ENCODE measurements at places on chromosomes 4 and X. TPM values are rescaled to one million over a fixed set of nuclear protein-coding genes. Genes with fewer than 3 reads are reported as not detected.

DNA sequence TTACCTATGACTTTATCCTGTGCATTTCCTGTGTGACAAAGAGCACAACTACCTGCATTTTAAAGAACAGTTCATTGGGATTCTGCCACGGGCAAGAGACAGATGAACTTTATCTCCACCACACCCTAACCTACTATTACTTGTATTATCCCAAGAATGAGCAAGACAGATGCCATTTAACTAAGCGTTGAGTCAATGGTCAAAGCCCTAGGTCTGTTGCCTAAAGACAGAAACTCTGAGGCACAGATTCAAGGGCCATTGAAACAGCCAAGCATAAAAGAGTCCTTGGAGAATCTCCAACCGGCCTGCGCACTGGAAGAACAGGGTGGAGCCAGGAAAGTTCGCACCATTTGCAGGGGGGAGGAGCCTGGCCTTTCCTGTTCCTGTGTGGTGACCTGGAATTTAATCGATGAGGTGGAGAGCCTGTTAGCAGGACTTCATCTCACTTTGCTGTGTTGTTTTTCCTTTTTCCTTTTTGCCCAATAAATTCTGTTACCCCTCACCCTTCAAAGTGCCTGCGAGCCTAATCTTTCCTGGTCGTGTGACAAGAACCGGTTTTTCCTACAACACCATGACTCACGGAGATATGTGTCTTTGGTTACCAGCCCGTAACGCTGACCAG is 146.4 kb upstream of the DIAPH2 start:
- H3K4me1 ChIP-seq, result no peaks in the 10 kb centered on the region
- DNase-seq, result no peak
- no peaks in the 10 kb centered on the region for H3K36me3 ChIP-seq
- no peak overlapping the region for H3K4me3 ChIP-seq
- H3K27me3 ChIP-seq, result no peaks in the 10 kb centered on the region

- H3K4me3 ChIP-seq, result no peak overlapping the region
- H3K27ac ChIP-seq, result no peak overlapping the region
- peaks cover 19% of the 10 kb centered on the region for H3K36me3 ChIP-seq
- DNase-seq, result no peak
Observed at GRCh38 chrX:71302461-71303213, 1.1 kb downstream of the ITGB1BP2 start.

DNA sequence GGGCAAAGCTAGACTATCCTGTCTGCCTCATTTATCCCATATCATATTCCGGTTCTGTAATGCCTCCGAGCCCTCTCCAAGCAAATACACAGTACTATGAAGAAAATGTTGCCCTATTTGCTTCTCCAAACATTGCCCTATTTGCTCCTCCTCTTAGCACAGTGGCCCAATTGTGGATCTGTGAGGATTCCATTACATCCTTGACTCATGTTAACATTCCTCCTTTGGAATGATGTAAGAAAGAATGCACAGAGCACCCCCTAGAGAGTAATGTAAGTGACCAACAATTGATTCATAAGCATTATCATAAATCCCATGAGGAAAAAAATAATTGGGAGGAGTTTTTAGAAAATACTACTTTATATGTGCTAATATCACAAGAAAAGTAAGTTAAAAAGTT is 11.3 kb upstream of the BTC start:
- H3K4me3 ChIP-seq, result no peak overlapping the region
- no peaks in the 10 kb centered on the region for H3K27me3 ChIP-seq
- no peak overlapping the region for H3K27ac ChIP-seq
- DNase-seq, result no peak
- H3K4me1 ChIP-seq, result no peaks in the 10 kb centered on the region

Gene ADAMTS3
- total RNA-seq, result not detected

DNA sequence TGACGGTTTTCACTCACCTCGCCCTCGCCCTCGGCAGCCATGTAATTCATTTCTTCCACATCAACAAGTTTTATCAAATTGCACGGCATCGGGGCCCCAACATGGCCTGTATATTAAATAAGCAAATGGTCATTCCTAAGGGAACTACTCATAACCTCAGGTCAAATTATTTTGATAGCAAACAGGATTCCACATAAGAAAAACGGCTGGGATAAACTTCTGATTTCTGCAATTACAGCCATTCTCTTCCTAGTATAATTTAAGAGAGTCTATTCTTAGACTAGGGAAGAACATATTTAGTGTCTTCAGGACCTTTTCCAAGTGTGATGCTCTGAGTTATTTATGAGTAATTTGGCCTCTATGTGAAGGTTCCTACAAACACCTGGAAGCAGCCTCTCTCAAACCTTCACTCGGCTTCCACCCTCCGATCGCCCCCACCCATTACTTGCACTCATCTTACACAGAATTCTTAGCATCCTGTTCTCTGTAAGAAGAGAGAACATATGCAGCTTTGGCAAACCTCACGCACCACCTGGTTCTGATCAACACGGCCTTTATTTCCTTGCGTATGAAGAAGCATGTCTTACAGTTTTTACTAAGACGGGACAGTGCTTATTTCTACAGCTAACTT is 29.4 kb upstream of the CENPU start:
- H3K4me1 ChIP-seq, result peaks cover 15% of the 10 kb centered on the region
- H3K27me3 ChIP-seq, result no peaks in the 10 kb centered on the region
- no peak overlapping the region for H3K4me3 ChIP-seq

- H3K4me3 ChIP-seq, result no peak overlapping the region
- H3K36me3 ChIP-seq, result no peaks in the 10 kb centered on the region
- DNase-seq, result no peak
- no peaks in the 10 kb centered on the region for H3K27me3 ChIP-seq
- H3K4me1 ChIP-seq, result peaks cover 44% of the 10 kb centered on the region
Observed at GRCh38 chrX:39777623-39778025, 320.1 kb downstream of the BCOR start.

Gene STAG2
- 117 TPM for total RNA-seq

DNA sequence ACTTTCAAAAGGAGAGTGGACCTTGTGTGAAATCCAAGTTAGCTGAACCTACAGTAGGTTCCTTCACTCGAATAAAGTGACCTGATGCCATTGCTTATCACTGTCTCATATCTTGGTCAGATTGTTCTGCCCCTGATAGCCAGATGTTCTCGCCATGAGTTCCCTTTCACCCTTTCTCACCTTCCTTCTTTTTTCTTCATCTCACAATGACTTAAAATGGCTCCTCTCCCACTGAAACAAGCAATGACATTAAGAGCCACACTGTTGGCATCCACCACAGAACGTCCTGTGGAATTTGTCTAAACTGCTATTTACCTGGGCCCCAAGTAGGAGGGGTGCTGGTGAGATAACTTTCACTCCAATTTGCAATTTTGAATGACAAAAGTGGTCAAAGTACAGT is 227.6 kb upstream of the PPP1R2C start:
- H3K27ac ChIP-seq, result no peak overlapping the region
- DNase-seq, result no peak
- H3K4me1 ChIP-seq, result no peaks in the 10 kb centered on the region
- H3K36me3 ChIP-seq, result no peaks in the 10 kb centered on the region
- no peaks in the 10 kb centered on the region for H3K27me3 ChIP-seq
- H3K4me3 ChIP-seq, result no peak overlapping the region

Gene TMSB15B
- 6.1 TPM for total RNA-seq

Gene AMOT
- 4.3 TPM for total RNA-seq

GRCh38 chrX:18755651-18756050 is 48.2 kb downstream of the PPEF1 start:
- H3K27me3 ChIP-seq, result no peaks in the 10 kb centered on the region
- H3K36me3 ChIP-seq, result no peaks in the 10 kb centered on the region
- no peak overlapping the region for H3K4me3 ChIP-seq
- no peak for DNase-seq

DNA sequence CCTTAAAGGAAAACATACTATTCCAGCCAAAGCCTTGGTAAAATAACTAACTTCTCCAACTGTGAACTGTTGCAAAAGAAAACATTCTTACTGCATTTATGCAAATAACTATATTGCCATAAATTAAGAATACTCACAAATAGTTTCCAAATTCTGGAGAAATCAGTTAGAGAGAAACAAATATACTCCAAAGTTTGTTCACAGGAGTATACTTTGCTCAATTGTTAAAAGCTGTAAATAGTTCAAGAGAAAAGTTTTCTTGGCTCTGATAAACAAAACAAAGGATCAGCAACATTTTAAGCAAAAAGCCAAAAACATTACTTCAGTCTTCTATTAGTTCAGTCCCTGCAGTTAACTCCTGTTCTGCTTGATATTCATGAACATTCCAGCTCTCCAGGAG is 83.0 kb downstream of the EIF4E start:
- H3K4me3 ChIP-seq, result no peak overlapping the region
- DNase-seq, result no peak
- no peaks in the 10 kb centered on the region for H3K4me1 ChIP-seq
- no peaks in the 10 kb centered on the region for H3K36me3 ChIP-seq
- no peak overlapping the region for H3K27ac ChIP-seq

DNA sequence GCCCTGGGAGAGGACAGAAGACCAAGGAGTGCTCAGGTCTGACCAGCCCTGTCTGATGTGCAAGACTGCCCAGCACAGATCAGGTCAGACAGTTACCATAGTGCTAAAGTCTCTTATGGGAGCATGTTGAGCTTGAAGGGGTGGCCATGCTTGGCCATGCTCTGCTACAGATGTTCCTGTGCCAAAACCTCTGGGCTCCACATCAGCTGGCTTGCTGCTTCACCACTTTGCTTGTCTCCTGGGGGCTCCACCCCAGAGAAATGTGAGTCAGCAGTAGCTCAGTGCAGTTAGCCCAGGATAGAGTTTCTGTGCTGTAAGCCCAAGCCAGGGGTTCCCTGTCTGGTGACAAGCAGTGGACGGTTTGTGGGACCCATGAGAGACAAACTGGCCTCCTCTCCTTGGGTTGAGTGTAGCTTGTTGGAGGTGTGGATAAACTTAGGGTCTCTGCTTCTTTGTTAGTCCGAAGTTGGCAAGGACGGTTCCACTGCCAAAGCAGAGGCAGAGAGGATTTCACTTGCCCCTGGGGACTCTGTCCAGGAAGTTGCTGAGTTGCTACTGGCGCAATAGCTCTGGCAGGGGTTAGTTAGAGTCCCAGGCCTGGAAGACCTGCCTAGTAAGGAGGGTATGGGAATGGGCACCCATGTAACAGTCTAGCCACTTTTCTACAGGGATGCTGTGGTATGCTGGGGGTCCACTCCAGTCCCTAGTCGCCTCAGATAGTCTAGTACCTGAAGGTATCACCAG is 8.7 kb upstream of the TMSB15C start:
- DNase-seq, result no peak
- no peaks in the 10 kb centered on the region for H3K36me3 ChIP-seq
- H3K4me1 ChIP-seq, result no peaks in the 10 kb centered on the region

DNA sequence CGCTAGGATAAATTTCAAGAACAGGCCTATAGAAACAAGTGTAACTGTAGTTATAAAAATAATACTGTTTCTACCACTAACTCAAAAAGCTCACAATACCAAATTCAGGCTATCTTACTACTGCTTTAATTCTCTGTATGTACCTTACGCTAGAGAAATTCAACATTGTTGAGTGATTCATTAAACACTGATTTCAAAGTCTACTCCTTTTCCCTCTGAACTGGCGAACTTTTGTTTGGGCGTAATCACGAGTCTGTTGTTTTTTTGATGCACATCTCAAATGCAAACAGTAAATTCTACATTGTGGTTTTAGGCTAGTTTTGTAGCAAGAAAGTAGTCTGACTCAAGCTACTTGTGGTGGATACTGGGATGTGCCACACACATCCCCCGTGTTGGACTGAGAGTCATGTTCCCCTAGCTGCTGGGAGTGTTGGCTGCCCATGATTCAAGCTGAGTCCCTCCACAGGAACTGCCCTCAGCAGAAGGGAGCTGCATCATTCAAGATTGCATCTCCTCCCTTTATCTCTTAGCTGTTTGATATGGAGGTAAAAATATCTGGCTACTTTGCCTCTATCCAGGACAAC is 406.1 kb downstream of the RAPGEF2 start:
- DNase-seq, result no peak
- H3K36me3 ChIP-seq, result no peaks in the 10 kb centered on the region
- no peak overlapping the region for H3K4me3 ChIP-seq

GRCh38 chrX:119729408-119730201 is 28.8 kb upstream of the SOWAHD start:
- H3K36me3 ChIP-seq, result no peaks in the 10 kb centered on the region
- H3K27ac ChIP-seq, result no peak overlapping the region
- no peak overlapping the region for H3K4me3 ChIP-seq
- DNase-seq, result peak; percentile 68
- H3K27me3 ChIP-seq, result no peaks in the 10 kb centered on the region

- DNase-seq, result peak; percentile 4
- H3K27ac ChIP-seq, result no peak within 1 kb of the TSS
- no peaks in the 10 kb centered on the region for H3K36me3 ChIP-seq
- no peaks in the 10 kb centered on the region for H3K4me1 ChIP-seq
- no peaks in the 10 kb centered on the region for H3K27me3 ChIP-seq
Observed at GRCh38 chr4:145481164-145481941, at the start of gene SMAD1. TSS of gene SMAD1 (plus strand) at chr4:145481853. CDS start at chr4:145514614, 32,761 bp downstream.

Gene CXCL13
- not detected for total RNA-seq

Gene AVPR2
- not detected for total RNA-seq

DNA sequence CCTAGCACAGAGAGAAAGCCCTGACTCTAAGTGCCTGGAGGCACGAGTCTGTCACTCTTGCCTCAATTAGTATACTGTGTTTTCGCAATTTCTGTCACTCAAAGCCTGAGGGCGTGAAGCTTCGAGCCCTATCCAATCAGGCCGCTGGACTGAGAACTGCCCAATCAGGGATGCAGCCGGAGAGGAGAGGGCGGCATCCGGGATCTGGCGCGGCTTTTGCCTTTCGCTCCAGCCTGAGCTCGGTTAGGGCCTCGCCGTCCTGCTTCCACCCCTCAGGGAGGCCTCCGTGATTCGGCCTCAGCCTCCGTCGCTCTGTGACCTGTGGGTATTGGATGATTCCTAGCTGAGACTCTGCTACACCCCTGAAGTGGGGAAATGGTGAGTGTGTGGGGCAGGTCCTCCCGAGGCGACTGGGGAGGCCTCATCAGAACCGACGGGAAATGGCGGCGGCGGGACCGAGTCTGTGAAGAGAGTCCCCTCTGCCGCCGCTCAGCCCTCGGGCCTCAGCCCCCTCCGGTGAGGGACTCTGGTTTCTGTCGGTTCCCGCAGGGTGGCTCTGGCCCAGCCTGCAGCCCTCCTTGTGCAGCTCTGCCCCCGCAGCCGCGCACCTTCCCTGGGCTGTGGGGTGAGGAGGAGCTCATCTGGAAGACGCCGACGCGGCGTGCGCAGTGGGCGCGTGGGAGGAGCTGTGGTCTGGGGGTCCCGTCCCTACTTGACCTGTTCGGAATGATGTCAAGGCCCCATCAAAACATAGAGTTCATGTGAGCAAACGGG is 48.5 kb downstream of the ZNF141 start:
- no peaks in the 10 kb centered on the region for H3K36me3 ChIP-seq
- H3K4me3 ChIP-seq, result peak overlapping the region; percentile 11
- DNase-seq, result no peak

Gene MAGEB3
- not detected for total RNA-seq

- H3K27ac ChIP-seq, result no peak overlapping the region
- H3K36me3 ChIP-seq, result no peaks in the 10 kb centered on the region
- H3K27me3 ChIP-seq, result no peaks in the 10 kb centered on the region
- no peak for DNase-seq
- no peak overlapping the region for H3K4me3 ChIP-seq
Observed at GRCh38 chrX:73182502-73183114, 32.0 kb downstream of the NAP1L2 start.

Gene GABRB1
- not detected for total RNA-seq

- DNase-seq, result no peak
- no peaks in the 10 kb centered on the region for H3K4me1 ChIP-seq
- no peaks in the 10 kb centered on the region for H3K27me3 ChIP-seq
Observed at GRCh38 chrX:47683829-47684205, 24.8 kb upstream of the UXT start.

Gene CDX4
- not detected for total RNA-seq

Data from CD4-positive, alpha-beta memory T cell (primary cell).